A549 treated with CORT108297 at 1 μM for 4 hours (cell line): ENCODE measurements at places on chromosomes 6 and 20. TPM values are rescaled to one million over a fixed set of nuclear protein-coding genes. Genes with fewer than 3 reads are reported as not detected.

The RIPK1 gene
- 11.5 to 13.6 TPM (median 12.1 TPM) in 5 replicates for total RNA-seq

The FRK gene
- 1.2 to 1.6 TPM (median 1.4 TPM) in 5 replicates for total RNA-seq

The PKHD1 gene
- not detected in 5 replicates for total RNA-seq

The TMC2 gene
- total RNA-seq: not detected in 5 replicates

The KHDRBS2 gene
- not detected in 5 replicates for total RNA-seq

The UNC93A gene
- not detected in 5 replicates for total RNA-seq

The RBM24 gene
- total RNA-seq: 8.3 to 11.2 TPM (median 9.7 TPM) in 5 replicates

The SLC44A4 gene
- 0.06 to 0.16 TPM in 2 of 5 replicates, not detected in the others for total RNA-seq

The PTGIS gene
- total RNA-seq: 0.04 to 0.09 TPM (median 0.07 TPM) in 3 of 5 replicates, not detected in the others

The GNAS-AS1 gene
- not detected in 5 replicates for total RNA-seq

The KCNB1 gene
- total RNA-seq: 0.16 to 0.42 TPM (median 0.25 TPM) in 5 replicates

The SLC35F1 gene
- not detected in 5 replicates for total RNA-seq

The MACROD2 gene
- total RNA-seq: 0.23 to 0.92 TPM (median 0.61 TPM) in 5 replicates

The MARCKS gene
- 15.3 to 26.3 TPM (median 21.8 TPM) in 5 replicates for total RNA-seq

The HLA-F gene
- total RNA-seq: 4.1 to 6.0 TPM (median 4.9 TPM) in 5 replicates

The MAPK13 gene
- 0.55 to 1.3 TPM (median 0.73 TPM) in 5 replicates for total RNA-seq

The STMND1 gene
- not detected in 5 replicates for total RNA-seq

The SEC63 gene
- total RNA-seq: 19.8 to 27.2 TPM (median 22.2 TPM) in 5 replicates

The CDKN1A gene
- 192 to 279 TPM (median 246 TPM) in 5 replicates for total RNA-seq

The RHAG gene
- total RNA-seq: 0.06 to 0.10 TPM (median 0.07 TPM) in 3 of 5 replicates, not detected in the others

The LBP gene
- total RNA-seq: 0.97 to 1.8 TPM (median 1.2 TPM) in 5 replicates

The HIVEP1 gene
- total RNA-seq: 9.3 to 12.4 TPM (median 11.5 TPM) in 5 replicates

The SYCP2L gene
- 2.7 to 3.4 TPM (median 2.8 TPM) in 5 replicates for total RNA-seq
